ENCODE measurements at places on chromosomes 5 and 9. TPM values are rescaled to one million over a fixed set of nuclear protein-coding genes. Genes with fewer than 3 reads are reported as not detected.

DNA sequence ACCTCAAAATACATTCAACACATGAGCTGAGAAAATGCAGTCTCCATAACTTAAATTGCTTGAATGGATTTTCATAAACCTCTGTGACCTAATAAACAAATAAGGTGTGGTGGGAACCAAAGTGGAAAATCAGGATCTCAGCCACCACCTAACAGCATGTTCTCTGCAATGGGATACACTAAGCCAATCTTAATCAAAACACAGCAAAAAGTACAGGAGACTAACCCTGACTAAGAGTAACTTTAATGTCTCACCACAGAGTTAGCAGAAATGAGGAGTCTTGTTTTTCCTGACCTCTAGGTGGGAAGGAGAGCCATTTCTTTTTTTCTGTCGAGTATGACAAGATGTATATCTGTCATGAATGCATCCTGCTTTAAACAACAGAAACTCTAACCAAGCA lies 48.5 kb downstream of the PLK2 start:
- DNase-seq = no peak
- H3K27me3 ChIP-seq = no peaks in the 10 kb centered on the region
- H3K27ac ChIP-seq = no peak overlapping the region
- H3K4me1 ChIP-seq = no peaks in the 10 kb centered on the region
- H3K4me3 ChIP-seq = no peak overlapping the region

- no peak for DNase-seq
- H3K27me3 ChIP-seq = no peaks in the 10 kb centered on the region
- no peak overlapping the region for H3K4me3 ChIP-seq
- H3K36me3 ChIP-seq = no peaks in the 10 kb centered on the region
- H3K27ac ChIP-seq = no peak overlapping the region
Measured at GRCh38 chr5:98016771-98017170, 756.7 kb upstream of the RGMB start.

- H3K27me3 ChIP-seq = no peaks in the 10 kb centered on the region
- H3K4me3 ChIP-seq = no peak overlapping the region
- H3K36me3 ChIP-seq = no peaks in the 10 kb centered on the region
- H3K27ac ChIP-seq = no peak overlapping the region
- H3K4me1 ChIP-seq = no peaks in the 10 kb centered on the region
Measured at GRCh38 chr5:35971186-35971877, 19.9 kb downstream of the UGT3A1 start.

DNA sequence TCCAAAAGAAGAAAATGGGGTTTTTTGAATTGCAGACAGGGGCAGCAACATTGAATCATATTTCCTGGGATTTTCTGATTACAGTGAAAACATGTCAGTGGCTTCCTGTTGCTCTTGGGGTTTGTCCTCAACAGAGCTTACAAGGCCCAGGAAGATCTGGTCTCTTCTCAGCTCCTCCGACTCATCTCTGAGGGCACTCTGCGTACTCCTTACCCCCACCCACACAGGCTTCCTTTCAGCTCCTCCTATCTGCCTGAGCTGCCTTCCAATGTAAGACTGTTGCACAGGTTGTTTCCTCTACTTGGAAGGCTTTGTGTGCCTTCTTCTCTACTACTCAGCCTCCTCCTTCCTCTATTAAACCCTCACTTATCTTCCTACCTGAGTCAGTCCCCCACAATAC lies 245.1 kb upstream of the MEF2C start:
- no peak overlapping the region for H3K27ac ChIP-seq
- H3K36me3 ChIP-seq = no peaks in the 10 kb centered on the region
- H3K27me3 ChIP-seq = no peaks in the 10 kb centered on the region

GRCh38 chr5:171168171-171168570 lies 140.9 kb upstream of the TLX3 start:
- H3K27me3 ChIP-seq = no peaks in the 10 kb centered on the region
- H3K36me3 ChIP-seq = no peaks in the 10 kb centered on the region
- DNase-seq = no peak
- no peaks in the 10 kb centered on the region for H3K4me1 ChIP-seq

- no peaks in the 10 kb centered on the region for H3K27me3 ChIP-seq
- no peaks in the 10 kb centered on the region for H3K36me3 ChIP-seq
- H3K4me3 ChIP-seq = no peak overlapping the region
- H3K4me1 ChIP-seq = no peaks in the 10 kb centered on the region
- DNase-seq = no peak
Measured at GRCh38 chr9:87857948-87858335, 24.7 kb upstream of the SPATA31E1 start.

- no peaks in the 10 kb centered on the region for H3K27me3 ChIP-seq
- no peaks in the 10 kb centered on the region for H3K4me1 ChIP-seq
- H3K4me3 ChIP-seq = no peak overlapping the region
- no peaks in the 10 kb centered on the region for H3K36me3 ChIP-seq
Measured at GRCh38 chr5:115341745-115342144, 45.3 kb upstream of the CCDC112 start.

DNA sequence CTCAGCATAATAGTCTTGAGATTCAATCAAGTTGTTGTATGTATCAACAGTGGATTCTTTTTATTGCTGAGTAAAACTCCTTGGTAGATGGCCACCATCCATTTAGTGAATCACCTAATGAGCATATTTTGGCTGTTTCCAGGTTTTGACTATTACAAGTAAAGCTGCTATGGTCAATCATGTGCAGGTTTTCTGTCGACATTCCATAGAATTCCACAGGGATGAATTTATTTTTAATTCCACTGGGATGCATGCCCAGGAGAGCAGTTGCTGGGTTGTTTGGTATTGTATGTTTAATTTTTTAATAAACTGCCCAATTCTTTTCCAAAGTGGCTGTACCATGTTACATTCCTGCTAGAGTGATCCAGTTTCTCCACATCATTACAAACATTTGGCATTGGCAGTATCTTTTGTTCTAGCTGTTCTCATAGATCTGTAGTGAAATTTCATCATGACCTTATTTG lies 10.5 kb upstream of the S1PR3 start:
- no peaks in the 10 kb centered on the region for H3K27me3 ChIP-seq
- H3K27ac ChIP-seq = peak overlapping the region; percentile 70
- H3K36me3 ChIP-seq = no peaks in the 10 kb centered on the region
- DNase-seq = no peak
- H3K4me1 ChIP-seq = peaks cover 27% of the 10 kb centered on the region

DNA sequence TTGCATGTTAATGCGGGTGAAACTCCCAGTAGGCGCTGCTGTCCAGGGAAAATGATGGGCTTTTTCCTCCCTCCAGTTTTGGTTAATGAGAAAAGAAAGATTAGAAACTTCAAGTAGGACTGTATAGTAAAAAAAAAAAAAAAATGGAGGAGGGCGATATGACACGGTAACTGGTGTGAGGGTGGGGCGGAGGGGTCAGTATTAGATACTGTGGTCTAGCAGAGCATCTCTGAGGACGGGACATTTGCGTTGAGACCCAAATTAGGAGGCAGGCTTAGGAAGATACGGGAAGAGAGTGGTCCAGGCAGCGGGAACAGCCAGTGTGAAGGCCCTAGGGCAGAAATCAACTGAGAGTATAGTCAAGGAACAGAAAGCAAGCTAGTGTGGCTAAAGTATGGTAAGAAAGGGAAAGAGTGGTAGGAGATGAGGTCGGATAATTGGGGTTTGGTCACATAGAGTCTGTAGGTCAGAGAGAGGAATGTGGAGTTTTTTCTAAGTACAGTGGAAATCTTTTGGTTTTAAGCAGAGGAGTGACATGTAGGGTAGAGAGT lies 707 bp downstream of the RMND5B start:
- no peaks in the 10 kb centered on the region for H3K27me3 ChIP-seq
- H3K27ac ChIP-seq = peak overlapping the region; percentile 94
- peaks cover 17% of the 10 kb centered on the region for H3K4me1 ChIP-seq
- H3K36me3 ChIP-seq = peaks cover 25% of the 10 kb centered on the region
- peak overlapping the region; percentile 88 for H3K4me3 ChIP-seq

DNA sequence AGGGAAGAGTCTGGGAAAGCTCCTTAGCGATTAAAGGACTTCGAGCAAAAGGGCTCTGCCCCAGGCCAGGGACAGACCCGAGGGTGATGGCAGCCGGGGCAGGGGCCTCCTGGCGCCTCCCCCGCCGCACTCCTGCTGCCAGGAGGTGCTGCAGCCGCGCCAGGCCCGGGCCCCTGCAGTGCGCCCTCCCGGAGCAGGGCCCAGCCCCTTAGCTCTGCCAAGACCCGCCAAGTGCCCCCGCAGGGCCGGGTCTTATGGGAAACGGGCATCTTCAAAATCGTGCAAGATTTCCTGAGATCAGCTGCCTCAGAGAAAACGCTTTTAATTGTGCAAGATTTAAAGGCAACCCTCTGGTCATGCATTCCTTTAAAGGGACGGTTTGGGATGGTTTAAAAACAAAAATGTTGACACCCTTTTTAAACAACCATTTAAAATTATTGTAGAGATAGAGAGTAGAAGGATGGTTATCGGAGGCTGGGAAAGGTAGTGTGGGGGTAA lies 52.4 kb downstream of the CDC14B start:
- H3K36me3 ChIP-seq = peaks cover 5% of the 10 kb centered on the region
- no peak for DNase-seq
- peak overlapping the region; percentile 89 for H3K27ac ChIP-seq
- H3K4me3 ChIP-seq = peak overlapping the region; percentile 90

- DNase-seq = peak; percentile 88
- H3K27ac ChIP-seq = no peak overlapping the region
- H3K27me3 ChIP-seq = no peaks in the 10 kb centered on the region
- no peaks in the 10 kb centered on the region for H3K4me1 ChIP-seq
- H3K36me3 ChIP-seq = no peaks in the 10 kb centered on the region
Measured at GRCh38 chr9:126235336-126236243, 91.0 kb upstream of the MVB12B start.

GRCh38 chr9:134648701-134649530 lies 7.3 kb downstream of the COL5A1 start:
- H3K27ac ChIP-seq = peak overlapping the region; percentile 99
- H3K36me3 ChIP-seq = no peaks in the 10 kb centered on the region
- H3K27me3 ChIP-seq = no peaks in the 10 kb centered on the region

GRCh38 chr5:2695200-2695891 lies 56.1 kb downstream of the IRX2 start:
- H3K27me3 ChIP-seq = no peaks in the 10 kb centered on the region
- H3K36me3 ChIP-seq = no peaks in the 10 kb centered on the region
- DNase-seq = no peak
- H3K4me1 ChIP-seq = no peaks in the 10 kb centered on the region

GRCh38 chr5:102241809-102242421 lies 54.2 kb downstream of the SLCO4C1 start:
- H3K27me3 ChIP-seq = no peaks in the 10 kb centered on the region
- no peak overlapping the region for H3K4me3 ChIP-seq
- no peaks in the 10 kb centered on the region for H3K4me1 ChIP-seq
- no peak overlapping the region for H3K27ac ChIP-seq

DNA sequence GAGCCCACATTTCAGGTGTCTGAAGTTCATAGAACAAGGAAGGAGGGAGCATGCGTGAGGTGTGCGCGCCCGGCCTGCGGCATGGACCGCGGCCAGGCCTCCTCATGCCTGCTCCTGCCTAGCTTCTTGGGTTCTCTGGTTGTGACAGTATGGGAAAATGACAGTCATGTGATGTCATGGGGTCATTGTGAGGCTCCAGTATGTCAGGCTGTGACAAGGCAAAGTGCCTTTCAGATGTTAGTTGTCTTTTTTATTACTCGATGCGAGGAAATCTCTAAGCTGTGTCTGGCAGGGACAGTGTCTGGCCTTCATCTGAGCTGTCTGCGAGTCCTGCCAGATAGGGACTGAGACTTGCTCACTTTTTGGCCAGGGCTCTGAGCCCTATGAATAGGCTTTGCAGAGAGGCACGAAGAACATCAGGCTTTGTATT lies 13.3 kb downstream of the UCK1 start:
- H3K36me3 ChIP-seq = peaks cover 89% of the 10 kb centered on the region
- no peaks in the 10 kb centered on the region for H3K27me3 ChIP-seq
- peaks cover 4% of the 10 kb centered on the region for H3K4me1 ChIP-seq
- H3K27ac ChIP-seq = peak overlapping the region; percentile 16
- no peak for DNase-seq
- H3K4me3 ChIP-seq = no peak overlapping the region

GRCh38 chr5:56405116-56405908 lies 172.2 kb upstream of the ANKRD55 start:
- H3K4me3 ChIP-seq = no peak overlapping the region
- no peaks in the 10 kb centered on the region for H3K4me1 ChIP-seq
- H3K27me3 ChIP-seq = no peaks in the 10 kb centered on the region
- no peaks in the 10 kb centered on the region for H3K36me3 ChIP-seq
- H3K27ac ChIP-seq = no peak overlapping the region
- DNase-seq = no peak

DNA sequence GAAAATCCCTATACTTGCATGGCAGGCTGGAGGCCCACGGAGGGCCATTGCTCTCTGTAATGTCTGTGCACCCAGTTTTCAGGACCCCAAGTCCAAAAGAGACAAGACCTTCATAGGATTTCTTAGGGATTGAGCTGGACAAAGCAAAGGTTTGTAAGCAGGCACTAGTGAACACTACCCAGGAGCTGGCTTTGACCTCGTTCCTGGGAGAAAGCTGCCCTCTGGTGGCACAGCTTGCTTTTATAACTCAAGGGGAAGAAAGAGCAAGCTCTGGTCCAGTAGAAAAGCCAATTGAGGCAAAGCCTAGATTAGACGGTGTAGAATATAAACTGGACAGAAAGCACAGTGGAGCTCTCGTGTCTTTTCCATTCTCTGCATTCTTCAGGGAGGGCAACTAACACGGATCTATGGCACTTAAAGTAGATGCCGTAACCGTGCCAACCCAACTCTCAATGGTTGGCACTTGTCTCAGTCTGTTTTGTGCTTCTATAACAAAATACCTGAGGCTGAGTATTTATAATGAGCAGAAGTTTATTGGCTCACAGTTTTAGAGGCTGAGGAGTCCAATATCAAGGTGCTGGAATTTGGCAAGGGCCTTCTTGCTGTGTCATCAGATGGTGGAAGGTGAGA lies 7.9 kb downstream of the GABRP start:
- no peak for DNase-seq
- no peaks in the 10 kb centered on the region for H3K27me3 ChIP-seq
- H3K27ac ChIP-seq = no peak overlapping the region

DNA sequence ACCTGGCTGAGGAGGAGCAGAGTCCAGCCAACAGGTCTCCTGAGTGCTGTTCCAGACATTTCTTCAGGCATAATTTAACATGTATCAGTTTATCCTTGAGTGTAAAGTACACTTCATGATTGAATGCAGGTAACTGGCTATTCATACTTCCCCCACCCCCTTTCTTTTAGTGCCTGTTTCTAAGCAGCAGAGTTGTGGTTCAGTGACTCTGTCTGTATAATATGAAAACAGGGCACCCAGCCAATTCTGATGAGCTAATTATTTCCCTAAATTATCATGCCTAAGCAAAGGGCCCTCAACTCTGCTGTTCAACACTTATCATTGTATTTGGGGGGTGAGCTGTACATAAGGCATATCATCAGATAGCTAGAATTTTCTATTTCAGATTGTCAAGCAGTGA lies 51.9 kb upstream of the ZSWIM6 start:
- no peak overlapping the region for H3K27ac ChIP-seq
- peaks cover 5% of the 10 kb centered on the region for H3K4me1 ChIP-seq
- DNase-seq = no peak
- no peaks in the 10 kb centered on the region for H3K27me3 ChIP-seq
- H3K4me3 ChIP-seq = no peak overlapping the region

- H3K4me1 ChIP-seq = no peaks in the 10 kb centered on the region
- no peak overlapping the region for H3K4me3 ChIP-seq
- DNase-seq = no peak
- peaks cover 53% of the 10 kb centered on the region for H3K36me3 ChIP-seq
- H3K27ac ChIP-seq = no peak overlapping the region
Measured at GRCh38 chr9:123096987-123097386, 63.5 kb downstream of the GPR21 start.

Gene CPLANE1
- 17.0 TPM for total RNA-seq

Gene PTPA
- total RNA-seq = 91.9 TPM

Gene SUB1
- 87.9 TPM for total RNA-seq

Gene PCDHB3
- total RNA-seq = 2.3 TPM

Gene NR2F1-AS1
- total RNA-seq = 8.6 TPM

Gene SV2C
- 0.52 TPM for total RNA-seq

Gene SPINK7
- total RNA-seq = not detected

Gene GTF2H2
- total RNA-seq = 8.3 TPM

Gene DRD1
- total RNA-seq = 0.06 TPM

Gene NKD2
- 4.4 TPM for total RNA-seq

Gene RNF224
- not detected for total RNA-seq
